ENCODE measurements at places on chromosomes 7 and 10.
A peak's percentile ranks its signal among the peaks of the same experiment; 100 is the strongest.

DNA sequence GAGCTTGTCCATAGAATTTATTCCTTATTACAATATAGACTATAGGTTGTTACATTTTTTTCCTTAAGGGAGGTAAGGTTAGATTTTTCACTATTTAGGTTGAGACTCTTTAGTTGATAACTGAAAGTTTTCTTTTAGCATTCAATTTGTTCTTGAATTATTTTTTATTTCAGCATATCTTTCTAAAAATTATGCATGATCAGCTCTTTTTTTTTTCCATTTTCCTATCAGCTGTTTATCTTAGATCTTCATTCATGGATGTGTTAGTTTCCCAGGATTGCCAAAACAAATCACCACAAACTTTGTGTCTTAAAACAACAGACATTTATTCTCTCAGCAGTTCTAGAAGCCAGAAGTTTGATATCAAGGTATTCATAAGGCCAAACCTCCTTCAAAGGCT lies 915.9 kb upstream of the C7orf33 start:
- DNase-seq, result no peak

GRCh38 chr7:28165961-28166955 lies 14.3 kb downstream of the JAZF1 start:
- no peak for DNase-seq

- DNase-seq, result no peak
Measured at GRCh38 chr7:45143616-45144015, 14.0 kb upstream of the RAMP3 start.

- DNase-seq, result peak; percentile 20
Measured at GRCh38 chr7:51633596-51633995, 317.0 kb upstream of the COBL start.

DNA sequence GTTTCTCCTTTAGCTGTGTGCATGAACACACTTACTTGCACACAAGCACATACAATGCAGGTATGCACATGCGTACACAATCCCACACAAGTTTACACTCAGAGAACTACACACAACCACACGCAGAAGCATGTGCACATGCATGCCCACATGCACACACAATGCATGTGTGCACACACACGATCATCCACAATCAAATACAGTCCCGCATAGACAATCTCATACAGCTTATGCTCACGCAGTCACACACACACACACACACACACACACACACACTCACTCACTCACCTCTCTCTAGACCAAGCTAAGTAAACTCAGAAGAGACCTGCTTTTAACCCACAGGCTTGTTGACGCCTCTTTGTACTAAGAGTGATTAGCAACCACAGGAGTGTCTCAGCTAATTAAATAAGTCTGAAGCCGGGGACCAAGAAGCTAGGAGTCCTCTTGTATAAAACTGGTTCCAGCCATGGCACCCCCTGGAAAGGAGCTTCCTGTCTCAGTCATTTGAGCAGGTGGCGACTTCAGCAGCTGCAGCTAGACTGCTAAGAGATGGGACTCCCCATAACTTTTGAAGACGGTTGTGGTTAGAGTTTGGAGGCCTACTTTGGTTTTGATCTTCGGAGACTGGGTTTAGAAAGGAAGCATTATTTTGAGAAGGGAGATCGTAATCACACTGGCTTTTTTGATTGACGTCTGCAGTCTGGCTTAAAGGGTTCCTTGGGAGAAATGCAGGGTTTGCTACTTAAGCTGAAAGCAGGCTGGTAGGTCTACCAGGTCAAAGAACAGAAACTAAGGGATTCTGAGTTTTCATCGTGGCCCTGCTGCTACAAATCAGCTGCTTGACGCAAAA lies 82.3 kb upstream of the ADRB1 start:
- no peak for DNase-seq

DNA sequence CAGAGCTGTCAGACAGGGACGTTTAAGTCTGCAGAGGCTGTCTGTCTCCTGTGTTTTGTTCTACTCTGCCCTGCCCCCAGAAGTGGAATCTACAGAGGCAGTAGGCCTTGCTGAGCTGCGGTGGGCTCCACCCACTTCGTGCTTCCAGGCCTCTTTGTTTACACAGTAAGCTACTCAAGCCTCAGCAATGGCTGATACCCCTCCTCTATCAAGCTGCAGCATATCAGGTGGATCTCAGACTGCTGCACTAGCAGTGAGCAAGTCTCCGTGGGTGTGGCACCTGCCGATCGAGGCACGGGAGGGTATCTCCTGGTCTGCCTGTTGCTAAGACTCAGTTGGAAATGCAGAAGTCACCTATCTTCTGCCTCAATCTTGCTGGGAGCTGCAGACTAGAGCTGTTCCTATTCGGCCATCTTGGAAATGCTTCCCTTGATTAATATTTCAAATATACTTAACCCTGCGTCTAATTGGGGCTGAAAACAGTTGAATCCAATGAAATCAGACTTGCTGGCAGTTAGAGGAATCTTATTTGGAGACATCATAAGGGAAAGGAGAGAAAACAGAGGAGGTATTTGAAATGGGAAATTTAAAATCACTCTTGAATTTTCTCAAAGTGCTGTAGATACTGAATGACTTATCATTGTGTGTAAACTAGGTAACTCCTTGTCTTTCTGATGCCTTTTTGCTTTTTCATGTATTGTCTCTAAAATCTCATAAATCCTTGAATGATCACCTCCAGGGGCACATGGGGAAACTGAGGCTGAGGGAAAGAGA lies 13.8 kb upstream of the CYP3A5 start:
- no peak for DNase-seq

- DNase-seq, result no peak
Measured at GRCh38 chr10:3635211-3635671, 149.8 kb downstream of the KLF6 start.

GRCh38 chr7:111529507-111530355 lies 32.6 kb downstream of the IMMP2L start:
- DNase-seq, result no peak

- no peak for DNase-seq
Measured at GRCh38 chr7:14374336-14374735, 384.9 kb upstream of the ETV1 start.

GRCh38 chr10:131925011-131925649 lies 24.3 kb downstream of the PPP2R2D start:
- no peak for DNase-seq

GRCh38 chr10:3876350-3876962 lies 91.4 kb upstream of the KLF6 start:
- no peak for DNase-seq

GRCh38 chr7:1539882-1540775 lies 9.6 kb downstream of the MAFK start:
- no peak for DNase-seq

DNA sequence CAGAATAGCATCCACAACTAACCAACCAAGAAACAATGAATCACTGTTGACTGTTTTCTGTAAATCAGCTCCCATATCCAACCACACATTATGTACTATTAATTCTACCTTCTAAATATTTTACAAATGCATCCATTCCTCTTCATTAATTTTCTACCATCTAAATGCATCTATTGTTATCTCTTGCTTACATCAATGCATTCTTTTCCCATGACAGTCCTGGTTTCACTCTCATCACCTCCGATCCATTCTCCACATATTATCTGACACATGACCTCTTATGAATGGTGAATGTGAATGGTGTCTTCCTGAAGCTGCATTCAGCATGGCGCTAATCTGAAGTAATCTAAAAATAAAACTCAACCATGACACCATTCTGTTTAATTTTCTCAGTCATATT lies 153.8 kb upstream of the CALCR start:
- peak; percentile 98 for DNase-seq

DNA sequence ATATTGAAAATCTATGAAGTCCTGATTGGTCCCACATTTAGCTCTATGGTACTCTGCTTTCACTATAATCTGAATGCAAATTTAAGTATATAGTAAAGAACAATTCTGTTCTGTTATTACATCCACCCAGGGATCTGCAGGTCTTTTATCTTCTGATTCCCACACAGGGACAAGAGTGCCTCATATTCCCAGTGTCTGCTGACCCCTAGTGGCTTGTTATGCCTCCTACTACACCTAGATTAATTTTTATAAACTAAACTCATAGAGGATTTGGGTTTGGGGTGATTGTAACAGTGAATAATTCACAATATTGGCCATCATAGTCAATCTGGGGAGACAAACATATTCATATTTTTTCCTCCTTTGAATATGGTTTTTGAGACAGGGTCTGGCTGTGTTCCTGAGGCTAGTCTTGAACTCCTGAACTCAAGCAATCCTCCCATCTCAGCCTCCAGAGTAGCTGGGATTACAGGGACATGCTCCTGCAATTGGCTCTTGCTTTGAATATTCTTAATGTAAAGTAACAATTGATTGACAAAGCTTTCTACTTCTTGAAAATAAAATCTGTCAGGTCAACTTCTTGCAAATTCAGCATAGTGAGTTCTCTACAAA lies 282.1 kb downstream of the KCND2 start:
- DNase-seq, result peak; percentile 82

DNA sequence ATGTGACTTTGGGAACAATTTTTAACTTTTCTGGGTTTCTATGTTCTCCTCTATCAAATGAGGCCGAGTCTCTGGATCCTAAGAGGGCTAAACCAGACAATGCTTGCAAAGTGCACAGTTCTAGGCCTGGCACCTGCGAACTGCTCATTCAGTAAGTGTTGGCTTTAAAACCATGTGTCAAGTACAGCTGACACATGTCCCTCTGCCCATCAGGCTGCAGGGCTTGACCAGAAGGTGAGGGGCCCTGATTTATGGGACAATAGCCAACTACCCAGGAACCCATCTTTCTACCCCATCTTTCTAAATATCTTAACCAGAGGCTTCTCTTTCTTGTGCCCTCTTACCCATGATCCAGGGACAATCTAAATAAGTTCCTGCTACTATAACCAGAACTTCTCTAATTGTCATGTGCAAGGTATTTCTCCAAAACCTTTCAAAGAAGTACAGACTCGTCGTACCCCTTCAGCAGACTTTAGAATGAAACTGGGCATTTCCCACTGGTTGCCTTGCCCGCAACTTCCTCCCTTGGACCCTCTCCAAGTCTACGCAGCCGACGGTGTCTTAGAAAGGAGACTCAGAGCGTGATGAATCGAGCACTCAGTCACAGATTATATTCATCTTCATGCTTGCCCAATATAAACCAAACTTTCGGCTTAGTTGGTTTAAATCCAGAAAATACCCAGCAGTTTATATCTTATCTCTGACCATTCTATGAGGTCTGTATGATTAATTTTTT lies 69.8 kb upstream of the STEAP1B start:
- DNase-seq, result no peak

DNA sequence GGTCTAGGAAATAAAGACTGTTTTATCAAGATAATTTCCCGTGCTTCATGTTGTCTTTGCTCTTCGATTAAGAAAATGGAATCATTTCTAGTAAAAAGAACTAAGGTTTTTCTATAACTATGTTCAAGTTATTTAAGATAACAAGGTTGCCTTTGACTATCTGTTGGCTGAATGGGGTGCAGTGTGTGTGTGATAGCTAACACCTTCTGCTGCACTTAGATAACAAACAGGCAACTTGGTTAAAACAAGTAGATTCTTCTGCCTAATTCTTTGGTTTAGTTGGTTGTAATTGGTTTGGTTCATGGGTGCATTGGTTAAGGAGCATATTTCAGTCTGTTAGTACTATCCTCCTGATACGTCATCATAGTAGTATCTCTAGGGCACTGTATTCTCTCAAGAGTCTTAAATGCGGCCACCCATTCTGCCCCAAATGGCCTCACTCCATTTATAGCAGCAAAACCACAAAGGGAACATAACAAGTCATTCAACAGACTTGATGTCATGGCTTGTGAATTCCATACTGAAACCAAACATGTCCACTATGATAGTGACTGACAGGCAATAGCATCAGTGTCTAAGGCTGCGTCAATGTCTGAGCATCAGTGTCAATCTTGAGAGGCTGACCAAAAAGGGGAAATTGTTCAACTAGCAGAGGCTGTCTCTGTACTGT lies 55.7 kb downstream of the CCDC3 start:
- peak; percentile 53 for DNase-seq

DNA sequence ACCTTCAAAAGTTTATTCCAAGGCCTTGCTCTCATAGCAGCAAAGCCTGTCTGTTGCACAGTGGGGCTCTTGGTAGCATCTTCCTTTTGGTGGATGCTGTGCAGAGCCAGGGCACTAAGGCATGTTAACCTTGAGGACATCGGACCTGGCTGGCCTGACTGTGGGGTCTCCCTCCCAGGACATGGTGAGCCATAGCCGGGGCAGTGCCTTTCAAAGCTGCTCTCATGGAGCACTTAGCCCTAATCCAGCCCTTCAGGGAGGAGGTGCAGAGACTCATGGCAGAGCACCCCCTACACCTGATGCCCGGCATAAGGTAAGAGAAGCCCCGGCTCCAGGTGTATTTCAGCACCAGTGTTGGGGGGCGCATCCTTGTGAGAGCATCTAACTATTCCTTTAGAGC lies 941.4 kb upstream of the ZNF722 start:
- no peak for DNase-seq

DNA sequence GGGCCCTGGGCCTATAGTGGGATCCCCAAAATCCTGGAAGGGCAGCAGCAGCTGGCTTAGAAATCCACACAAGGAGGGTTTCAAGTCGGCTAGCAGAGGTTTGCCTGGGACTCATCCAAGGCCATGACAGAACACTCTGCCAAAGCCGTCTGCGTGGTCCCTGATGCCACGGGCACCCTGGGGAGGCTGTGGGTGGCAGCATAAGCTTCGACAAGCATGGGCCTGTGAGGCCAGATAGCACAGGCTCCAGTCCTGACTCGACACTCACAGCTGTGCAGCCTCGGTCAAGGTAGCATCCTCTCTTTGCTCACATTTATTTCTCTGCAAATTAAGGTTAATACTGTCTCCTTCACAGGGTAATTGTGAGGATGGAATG lies 138.3 kb downstream of the JCAD start:
- no peak for DNase-seq

GRCh38 chr10:29835055-29835454 lies 200.3 kb upstream of the SVIL start:
- DNase-seq, result no peak

GRCh38 chr10:96700374-96701099 lies 19.8 kb downstream of the PIK3AP1 start:
- DNase-seq, result no peak

GRCh38 chr10:62085404-62085803 lies 183.2 kb downstream of the RTKN2 start:
- no peak for DNase-seq

GRCh38 chr10:67804395-67804678 lies 33.7 kb downstream of the DNAJC12 start:
- DNase-seq, result no peak

DNA sequence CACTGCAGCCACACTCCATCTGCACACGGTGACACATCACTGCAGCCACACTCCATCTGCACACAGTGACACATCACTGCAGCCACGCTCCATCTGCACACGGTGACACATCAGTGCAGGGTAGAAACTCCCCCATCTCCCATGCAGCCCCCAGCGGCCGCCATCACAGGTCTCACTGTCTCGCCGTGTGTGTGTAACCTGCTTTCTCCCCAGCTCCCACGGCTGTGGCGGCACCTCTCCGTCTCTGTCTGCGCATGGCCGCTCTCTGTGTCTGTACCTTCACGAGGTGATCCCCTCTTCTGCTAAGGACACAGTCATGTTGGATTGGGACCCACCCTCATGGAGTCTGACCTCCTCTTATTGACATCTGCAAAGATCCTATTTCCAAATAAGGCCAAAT lies 527.4 kb downstream of the PTPRN2 start:
- no peak for DNase-seq

DNA sequence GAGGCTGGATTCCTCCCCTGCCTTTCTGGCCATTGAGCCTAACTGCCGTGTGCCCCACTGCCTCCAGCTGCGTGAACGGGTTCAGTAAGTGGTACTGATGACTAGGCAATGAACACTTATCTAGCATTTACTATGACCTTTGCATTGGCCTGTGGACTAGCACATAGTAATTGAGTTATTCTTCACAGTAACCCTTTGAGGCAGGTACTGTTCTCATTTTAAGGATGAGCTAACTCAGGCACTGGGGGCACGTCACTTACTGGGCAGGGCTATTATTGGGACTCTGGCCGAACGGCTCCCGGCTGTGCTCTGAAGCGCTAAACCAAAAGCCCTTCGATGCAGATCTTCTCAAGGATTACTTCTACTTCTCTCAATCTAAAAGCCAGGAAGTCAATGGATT lies 38.3 kb downstream of the WIPF3 start:
- DNase-seq, result no peak

Data from SK-MEL-5 (cell line).